ENCODE measurements at places on chromosomes 13 and 19.

- DNase-seq: no peak
Measured at GRCh38 chr19:38247126-38247525, 9.0 kb downstream of the PPP1R14A start.

- no peak for DNase-seq
Measured at GRCh38 chr13:70098669-70099068, 9.0 kb upstream of the ATXN8OS start.

DNA sequence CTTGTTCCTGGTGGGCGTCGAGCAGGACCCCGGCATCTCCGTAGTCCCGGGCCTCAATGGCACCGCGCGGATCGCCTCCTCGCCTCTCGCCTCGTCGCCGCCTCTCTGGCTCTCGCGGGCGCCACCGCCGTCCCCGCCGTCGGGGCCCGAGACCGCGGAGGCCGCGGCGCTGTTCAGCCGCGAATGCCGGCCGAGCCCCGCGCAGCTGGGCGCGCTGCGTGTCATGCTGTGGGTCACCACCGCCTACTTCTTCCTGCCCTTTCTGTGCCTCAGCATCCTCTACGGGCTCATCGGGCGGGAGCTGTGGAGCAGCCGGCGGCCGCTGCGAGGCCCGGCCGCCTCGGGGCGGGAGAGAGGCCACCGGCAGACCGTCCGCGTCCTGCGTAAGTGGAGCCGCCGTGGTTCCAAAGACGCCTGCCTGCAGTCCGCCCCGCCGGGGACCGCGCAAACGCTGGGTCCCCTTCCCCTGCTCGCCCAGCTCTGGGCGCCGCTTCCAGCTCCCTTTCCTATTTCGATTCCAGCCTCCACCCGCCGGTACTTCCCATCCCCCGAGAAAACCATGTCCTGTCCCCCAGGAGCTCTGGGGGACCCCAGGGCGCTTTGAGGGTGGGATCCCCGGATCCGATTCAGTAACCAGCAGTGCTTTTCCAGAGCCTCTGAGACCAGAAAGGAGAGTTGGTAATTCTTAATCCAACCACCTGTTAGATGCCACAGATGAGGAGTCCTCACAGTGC lies 885 bp downstream of the MLNR start:
- no peak for DNase-seq

- DNase-seq: no peak
Measured at GRCh38 chr19:48964205-48965039, 687 bp upstream of the FTL start.

DNA sequence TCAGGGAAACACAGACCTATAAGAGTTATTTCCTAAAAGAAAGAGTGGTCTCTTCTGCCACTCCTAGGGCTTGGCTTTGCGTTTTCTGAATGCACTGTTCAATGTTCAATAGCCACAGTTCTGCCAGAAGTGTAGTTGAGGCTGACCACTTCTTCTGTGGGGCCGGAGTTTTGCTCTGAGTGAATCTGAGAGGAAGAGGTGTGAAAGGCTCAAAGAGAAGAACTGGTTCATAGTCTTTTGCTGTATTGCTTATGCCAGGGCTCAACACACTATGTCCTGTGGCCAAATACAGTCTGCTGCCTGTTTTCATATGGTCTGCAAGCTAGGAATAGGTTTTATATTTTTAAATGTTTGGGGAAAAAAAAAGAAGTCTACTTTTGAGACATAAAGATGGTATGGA lies 128.2 kb downstream of the STOML3 start:
- no peak for DNase-seq

- no peak for DNase-seq
Measured at GRCh38 chr13:98482476-98483444, 94.1 kb downstream of the STK24 start.

GRCh38 chr13:92317066-92317465 lies 909.5 kb upstream of the GPC6 start:
- no peak for DNase-seq

DNA sequence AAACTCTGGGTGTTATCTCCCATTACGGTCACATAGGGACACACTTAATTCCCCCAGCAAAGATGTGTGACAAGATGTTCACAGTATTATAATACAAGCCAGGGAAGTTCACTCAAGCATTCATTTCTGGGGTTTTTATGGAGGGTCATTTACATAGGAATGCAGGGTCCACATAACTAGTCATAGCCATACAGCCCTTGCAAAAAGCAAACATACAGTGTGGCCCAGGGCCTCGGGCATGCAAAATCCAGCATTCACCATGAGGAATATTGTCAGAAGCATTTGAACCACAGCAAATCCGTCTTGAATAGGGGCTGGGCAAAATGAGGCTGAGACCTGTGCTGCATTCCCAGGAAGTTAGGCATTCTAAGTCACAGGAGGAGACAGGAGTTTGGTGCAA lies 13.0 kb upstream of the ZNF460 start:
- DNase-seq: peak; percentile 52

DNA sequence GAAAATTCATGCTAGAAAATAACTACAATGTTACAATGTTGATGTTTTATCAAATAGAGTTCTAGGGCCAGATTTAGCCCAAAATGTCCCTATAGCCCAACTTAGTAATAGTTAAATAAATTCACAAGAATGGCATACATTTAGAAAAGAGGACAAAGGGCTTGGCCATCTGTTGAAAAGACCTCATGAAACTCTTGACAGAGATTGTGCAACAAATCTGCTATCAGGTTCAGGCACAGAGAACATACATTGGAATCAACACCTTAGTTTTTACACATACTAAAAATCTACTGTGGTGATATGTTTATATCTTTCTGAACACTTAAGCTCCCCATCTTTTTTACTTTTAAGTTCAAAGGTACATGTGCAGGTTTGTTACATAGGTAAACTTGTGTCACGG lies 298.3 kb upstream of the DACH1 start:
- no peak for DNase-seq

DNA sequence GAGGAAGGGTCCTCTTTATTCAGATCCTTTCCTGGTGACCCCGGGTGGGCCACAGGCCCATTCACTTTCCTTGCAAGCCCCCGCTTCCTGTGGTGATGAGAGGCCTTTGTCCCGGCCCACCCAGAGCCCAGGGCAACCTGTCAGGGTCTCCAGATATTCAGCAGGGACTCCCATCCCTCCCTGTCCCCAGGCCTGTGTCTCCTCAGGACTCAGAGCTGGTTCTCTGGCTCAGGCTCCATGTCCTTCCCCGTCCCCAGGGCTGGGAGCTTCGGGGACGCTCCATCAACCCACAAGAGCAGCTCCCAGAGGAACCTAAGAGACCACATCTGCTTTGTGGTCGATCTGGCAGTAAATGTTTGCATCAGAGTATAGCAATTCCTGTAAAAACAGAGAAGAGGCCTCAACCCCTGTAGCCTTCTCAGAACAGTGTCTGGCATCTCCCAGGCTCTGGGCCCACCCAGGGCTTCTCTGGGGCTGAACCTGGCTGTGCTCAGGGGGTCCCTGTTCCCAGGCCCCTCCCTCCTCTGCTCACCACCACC lies 7.8 kb downstream of the CEACAM4 start:
- DNase-seq: no peak

DNA sequence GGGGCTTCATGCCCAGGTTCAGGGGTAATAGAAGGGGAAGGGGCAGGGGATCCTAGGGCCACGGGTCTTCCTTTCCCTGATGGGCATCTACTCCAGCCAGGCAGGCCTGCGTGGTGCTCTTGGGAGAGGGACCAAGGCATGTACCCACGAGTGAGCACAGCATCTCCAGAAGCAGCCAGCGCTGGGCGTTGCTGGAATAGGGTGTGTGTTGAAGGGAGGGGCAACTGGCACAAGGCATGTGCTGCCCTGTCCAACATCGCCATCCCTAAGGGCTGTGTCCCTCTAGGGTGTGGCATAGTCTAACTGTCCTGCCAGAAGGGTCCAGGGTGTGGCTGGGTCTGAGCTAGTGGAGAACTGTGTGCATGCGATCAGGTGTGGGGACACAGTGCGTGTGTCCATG lies 2.9 kb downstream of the NOTCH3 start:
- DNase-seq: no peak

GRCh38 chr13:44668688-44669087 lies 92.6 kb upstream of the TSC22D1 start:
- no peak for DNase-seq

- DNase-seq: peak; percentile 37
Measured at GRCh38 chr19:28039677-28040381, 1173.1 kb downstream of the UQCRFS1 start.

DNA sequence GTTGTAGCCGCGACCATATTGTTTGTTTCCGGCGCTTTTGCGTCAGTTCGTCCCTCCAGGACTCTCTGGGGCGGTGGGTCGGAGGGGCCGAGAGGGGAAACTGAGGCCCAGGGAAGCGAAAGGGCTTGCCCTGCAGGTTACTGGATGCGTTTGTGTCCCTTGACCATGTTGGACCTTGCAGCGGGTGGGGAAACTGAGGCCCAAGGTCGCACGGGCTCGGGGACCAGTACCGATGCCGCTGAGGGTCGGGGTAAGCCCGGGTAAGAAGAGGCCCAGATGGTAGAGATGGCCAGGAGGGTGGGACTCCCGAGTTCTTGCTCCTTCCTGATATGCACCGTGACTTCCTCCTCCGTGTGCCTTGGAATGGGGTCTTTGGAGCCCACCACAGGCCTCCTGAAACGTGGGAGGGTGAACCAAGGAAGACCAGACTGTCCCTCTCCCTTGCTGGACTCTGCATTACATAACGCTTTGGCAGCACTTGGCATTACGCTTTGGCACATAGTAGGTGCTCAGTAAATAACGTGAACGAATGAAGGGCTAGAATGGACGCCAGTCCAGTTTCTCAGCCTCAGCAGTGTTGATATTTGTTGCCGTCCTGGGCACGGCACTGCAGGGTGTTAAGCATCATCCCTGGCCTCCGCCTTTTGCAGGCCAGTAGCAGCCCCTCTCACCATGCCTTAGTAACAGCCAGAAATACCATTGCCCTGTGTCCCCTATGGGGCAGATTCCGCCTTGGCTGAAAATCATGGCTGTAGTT lies 743 bp downstream of the CHAF1A start:
- DNase-seq: no peak

GRCh38 chr13:100710176-100710575 lies 35.6 kb upstream of the TMTC4 start:
- DNase-seq: no peak

- DNase-seq: no peak
Measured at GRCh38 chr19:2305452-2306280, 2.3 kb downstream of the LINGO3 start.

DNA sequence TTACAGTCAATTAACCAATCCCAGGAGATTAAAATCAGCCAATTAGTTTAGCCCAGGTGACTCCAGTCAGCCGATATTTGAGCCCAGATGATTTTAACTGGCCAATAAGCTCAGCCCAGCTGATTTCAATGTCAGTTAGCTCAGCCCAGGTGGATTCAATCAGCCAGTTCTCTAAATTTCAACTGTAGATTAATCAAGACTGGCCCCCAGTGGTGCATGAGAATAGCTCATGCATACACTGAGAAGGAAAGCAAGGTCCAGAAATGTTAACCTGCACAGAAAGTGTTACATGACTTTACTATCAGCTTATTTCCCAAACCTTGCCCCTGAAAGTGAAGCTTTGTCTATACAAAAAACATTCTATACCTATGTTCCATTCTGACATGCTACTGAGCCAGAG lies 55.4 kb upstream of the ZNF724 start:
- no peak for DNase-seq

DNA sequence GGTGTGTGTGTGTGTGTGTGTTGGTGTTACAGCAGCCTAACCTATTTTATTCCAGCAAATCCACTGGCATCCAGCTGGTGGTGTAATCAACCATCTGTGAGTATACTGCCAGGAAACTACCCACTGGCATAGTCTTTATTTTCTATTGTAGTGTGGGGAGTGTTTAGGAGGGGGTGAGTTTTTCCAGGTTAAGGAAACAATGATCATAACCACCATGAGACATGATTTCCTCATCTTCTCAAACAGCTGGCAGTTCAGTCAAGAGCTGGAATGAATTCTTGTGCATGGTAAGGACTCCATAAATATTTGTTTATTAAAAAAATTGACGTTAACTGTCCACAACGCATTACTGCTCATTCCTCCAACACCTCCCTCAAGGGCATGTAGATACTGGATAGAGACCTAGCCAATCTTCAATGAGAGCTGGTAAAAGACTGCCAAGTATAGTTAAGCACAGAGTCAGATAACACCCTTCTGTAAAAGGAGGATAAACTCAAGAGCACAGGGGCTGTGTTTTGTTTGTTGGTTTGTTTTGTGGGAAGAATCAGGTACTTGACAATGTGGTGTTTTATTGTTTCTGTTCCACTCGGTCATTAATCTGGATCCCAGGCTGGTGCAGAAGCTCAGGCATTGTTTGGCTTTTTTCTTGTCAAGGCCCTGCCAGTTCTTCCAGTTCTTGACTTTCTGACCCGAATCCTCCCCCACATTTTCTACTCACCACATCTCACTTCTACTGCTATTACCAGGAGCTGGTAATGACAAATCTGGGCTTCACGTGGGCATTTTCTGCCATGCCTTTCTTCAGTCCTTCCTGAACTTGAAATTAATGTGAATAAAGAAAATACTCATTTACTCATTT lies 31.6 kb upstream of the SLC46A3 start:
- DNase-seq: no peak

GRCh38 chr13:99871249-99871898 lies 100.2 kb downstream of the ZIC5 start:
- no peak for DNase-seq

- no peak for DNase-seq
Measured at GRCh38 chr13:73984201-73984600, 150.0 kb downstream of the KLF12 start.

- no peak for DNase-seq
Measured at GRCh38 chr19:42275103-42275502, 6.1 kb downstream of the CIC start.

DNA sequence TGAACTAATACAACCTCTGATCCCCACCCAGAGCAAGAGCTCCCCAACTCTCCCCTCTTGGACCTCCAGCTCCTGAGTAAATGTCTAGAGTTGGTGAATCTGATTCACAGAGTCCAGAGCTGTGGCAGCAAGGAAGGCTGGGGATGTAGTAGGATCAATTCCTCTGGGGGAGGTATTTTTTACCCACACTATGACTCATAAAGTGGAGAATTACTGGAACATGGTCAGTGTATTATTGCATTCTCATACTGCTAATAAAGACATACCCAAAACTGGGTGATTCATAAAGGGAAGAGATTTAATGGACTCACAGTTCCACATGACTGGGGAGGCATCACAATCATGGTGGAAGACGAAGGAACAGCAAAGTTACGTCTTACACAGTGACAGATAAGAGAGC lies 496.7 kb downstream of the EFNB2 start:
- no peak for DNase-seq

GRCh38 chr19:21098291-21098690 lies 16.3 kb downstream of the ZNF714 start:
- no peak for DNase-seq

DNA sequence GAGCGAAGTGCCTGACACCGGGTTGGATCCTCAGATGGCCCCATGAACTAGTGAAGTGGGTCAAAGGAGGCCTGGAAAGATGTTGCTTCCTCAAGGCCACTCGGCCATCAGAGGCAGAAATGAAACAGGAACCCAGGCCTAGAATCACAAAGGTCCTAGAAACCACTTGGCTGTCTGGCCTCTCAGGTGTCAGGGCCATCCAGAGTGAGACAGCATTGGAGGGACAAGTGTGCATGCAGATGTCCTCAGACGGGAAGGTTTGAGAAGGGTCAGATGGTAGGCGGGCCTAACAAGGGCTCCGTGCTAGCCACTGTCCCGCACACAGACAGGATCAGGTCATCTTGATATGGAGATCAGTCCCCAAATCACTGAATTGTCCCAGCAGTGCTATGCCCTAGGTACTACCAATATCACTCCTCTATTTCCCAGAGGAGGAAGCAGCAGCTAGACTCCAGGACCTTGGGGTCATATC lies 14.3 kb downstream of the CCDC97 start:
- DNase-seq: no peak

Measured in NCI-H526 (cell line).